Activated B cell treated with CpG ODN at 0.5 μM for 24 hours (primary cell): ENCODE measurements at places on chromosomes 16 and 17. TPM values are rescaled to one million over a fixed set of nuclear protein-coding genes. Genes with fewer than 3 reads are reported as not detected.
A peak's percentile ranks its signal among the peaks of the same experiment; 100 is the strongest.

DNA sequence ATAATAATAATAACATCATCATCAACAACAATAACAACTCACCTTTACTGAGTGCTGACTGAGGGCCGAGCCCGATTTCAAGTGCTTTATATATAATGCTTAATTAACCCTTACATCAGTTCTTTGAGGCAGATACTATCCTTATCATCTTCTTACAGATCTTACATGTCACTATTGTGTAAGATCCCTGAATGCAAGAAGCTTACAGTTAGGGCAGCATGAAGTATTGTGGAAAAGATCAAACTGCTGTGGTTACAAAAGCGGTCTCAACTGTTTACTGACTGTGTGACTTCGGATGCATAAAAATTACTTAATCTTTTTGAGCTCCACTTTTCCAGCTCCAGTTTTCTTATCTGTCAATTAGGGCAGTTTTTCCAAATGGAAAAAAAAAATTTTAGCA lies 3.3 kb downstream of the VAT1 start:
- no peak for DNase-seq
- H3K27me3 ChIP-seq, result no peaks in the 10 kb centered on the region
- H3K36me3 ChIP-seq, result peaks cover 31% of the 10 kb centered on the region

SLC38A8 gene
- not detected in 2 replicates for total RNA-seq

GRCh38 chr17:8741366-8741765 lies 3.3 kb downstream of the CCDC42 start:
- H3K27me3 ChIP-seq, result no peaks in the 10 kb centered on the region
- H3K27ac ChIP-seq, result no peak overlapping the region
- H3K4me3 ChIP-seq, result no peak overlapping the region
- DNase-seq, result no peak
- no peaks in the 10 kb centered on the region for H3K36me3 ChIP-seq

DNA sequence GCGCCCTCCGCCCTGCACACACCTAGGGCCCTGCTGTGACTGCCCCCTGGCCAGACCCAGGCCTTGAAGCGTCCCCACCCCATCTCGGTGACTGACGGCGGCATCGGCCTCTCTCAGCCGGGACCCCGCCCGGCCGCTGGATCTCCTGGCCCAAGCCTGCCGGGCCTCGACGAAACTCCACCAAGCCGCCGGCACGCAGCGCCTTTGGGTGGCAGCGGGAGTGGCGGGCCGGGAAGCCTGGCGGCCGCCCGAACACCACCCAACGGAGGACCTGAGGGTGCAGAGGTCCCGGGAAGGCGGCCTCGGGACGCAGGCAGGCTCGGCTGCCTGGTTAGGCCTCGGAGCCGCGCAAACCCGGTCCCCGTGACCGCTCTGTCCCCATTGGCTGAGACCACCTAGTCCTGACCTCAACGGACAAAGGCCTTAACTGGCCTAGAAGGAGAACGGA lies 12.0 kb upstream of the TMEM97 start:
- no peak overlapping the region for H3K27ac ChIP-seq
- no peaks in the 10 kb centered on the region for H3K4me1 ChIP-seq
- no peak overlapping the region for H3K4me3 ChIP-seq
- H3K36me3 ChIP-seq, result no peaks in the 10 kb centered on the region
- no peak for DNase-seq

DNA sequence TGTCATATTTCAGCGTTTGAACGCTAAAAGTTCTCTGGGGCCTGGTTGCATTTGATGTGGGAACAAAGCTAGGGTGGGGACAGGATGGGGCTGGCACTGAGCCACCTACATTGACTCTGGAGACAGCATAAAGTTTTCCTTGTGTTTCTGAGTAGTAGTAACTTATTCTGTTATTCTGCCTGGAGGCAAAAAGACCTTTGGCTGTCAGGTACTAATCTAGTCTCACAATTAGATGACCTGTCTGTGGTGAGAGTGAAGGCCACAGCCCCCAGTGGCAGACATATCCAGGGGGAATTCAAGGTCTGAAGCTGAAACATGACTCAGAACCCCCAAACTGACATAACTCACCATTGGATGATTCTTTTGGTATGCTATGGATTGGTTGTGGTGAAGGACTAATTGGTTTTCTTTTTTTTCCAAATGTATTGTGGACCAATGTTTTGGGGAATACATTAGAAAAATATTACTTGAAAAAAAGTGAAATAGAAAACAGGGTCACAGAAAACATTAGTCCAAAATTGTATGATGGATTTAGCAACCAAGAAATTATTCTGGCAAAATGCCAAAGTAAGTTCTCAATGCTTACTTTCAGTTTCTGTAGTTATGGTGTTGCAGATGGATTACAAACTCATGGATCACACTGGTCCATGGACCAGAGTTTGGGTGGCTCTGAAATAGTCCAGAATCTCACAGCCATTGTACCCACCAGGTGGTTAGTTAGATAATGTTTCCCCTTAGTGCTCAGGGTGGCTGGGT lies 10.5 kb upstream of the SALL1 start:
- no peaks in the 10 kb centered on the region for H3K36me3 ChIP-seq
- no peaks in the 10 kb centered on the region for H3K4me1 ChIP-seq
- DNase-seq, result no peak
- H3K27me3 ChIP-seq, result peaks cover 21% of the 10 kb centered on the region
- no peak overlapping the region for H3K27ac ChIP-seq

DNA sequence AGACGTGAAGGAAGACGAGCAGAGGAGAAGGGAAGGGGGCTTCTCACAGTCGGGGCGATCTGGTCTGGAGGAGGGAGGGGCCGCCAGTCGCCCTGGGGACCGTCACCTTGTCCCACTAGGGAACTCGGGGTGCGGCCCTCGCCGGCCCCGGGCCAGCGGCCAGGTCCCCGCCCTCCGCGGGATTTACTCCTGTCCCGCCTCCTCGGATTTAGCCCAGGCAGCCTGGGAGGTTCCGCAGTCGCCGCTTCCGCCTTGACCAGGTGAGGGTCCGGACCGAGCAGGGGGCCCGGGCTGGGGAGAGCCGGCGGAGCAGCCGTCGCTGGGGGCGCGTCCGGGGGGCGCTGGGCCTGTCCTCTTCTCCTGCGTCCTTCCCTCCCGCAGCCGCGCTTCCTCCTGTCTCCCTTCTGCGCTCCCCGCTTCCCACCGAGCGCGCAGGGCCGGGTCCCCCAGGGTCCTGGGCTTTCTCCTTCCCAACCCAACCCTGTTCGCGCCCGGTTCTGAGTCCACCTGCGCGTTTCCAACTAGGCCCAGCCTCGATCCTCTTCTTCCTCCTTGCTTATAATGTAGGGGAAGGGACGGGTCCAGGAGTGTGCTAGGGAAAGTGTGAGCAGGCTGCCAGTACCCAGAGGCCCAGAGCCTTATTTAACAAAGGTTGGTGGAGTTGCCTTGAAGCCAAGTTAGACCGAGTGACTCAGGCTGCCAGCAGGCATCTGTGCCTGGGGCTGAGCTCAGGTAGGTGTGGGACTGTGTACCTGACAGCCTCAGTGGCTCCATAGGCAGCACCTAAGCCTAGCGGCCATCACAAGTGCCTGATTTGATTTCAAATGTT lies at the start of gene TNK1:
Gene TNK1, plus strand, starts transcription at position 235 of the 829 bp plus-strand sequence. CDS start 1,838 bp downstream, outside the sequence.
- no peak within 1 kb of the TSS for H3K4me3 ChIP-seq
- peaks cover 10% of the 10 kb centered on the region for H3K4me1 ChIP-seq
- no peak for DNase-seq
- no peak within 1 kb of the TSS for H3K27ac ChIP-seq

DNA sequence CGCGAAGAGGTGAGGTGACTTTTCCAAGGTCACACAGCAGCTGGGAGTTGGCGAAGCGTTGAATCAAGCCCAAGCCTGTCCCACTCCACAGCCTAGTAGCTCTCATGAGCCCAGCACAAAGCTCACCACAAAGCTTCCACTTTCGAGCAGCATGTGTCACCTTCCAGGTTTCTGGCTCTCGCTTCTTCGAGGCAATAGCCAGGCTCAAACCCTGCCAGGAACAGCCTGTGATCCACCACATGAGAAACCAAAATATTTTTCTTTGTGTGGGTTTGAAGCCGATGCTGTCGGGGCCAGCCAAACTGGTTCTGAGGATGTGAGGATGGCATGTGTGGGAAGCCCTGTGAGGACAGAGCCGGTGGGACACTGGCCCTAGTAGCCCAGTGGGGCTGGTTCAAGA lies 68.1 kb downstream of the COG7 start:
- no peaks in the 10 kb centered on the region for H3K27me3 ChIP-seq
- no peak for DNase-seq
- no peak overlapping the region for H3K27ac ChIP-seq
- H3K4me3 ChIP-seq, result no peak overlapping the region
- no peaks in the 10 kb centered on the region for H3K4me1 ChIP-seq

DNA sequence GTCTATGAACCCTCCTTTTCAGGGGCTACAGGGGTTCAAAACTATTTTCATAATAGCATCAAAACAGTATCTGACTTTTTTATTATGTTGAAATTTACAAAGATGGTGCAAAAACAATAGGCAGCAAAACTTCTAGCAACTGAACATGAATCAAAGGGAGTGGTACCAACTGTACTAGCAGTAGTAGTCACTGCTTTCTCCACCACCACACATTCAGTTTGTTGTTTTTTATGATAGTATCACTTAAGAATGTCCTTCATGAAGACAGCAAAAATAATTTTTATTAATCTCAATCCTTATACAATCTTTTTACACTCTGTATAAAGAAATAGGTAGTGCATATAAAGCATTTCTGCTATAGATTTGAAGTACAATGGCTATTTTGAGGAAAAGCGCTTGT lies 47.6 kb downstream of the MED13 start:
- H3K27me3 ChIP-seq, result no peaks in the 10 kb centered on the region
- no peak overlapping the region for H3K27ac ChIP-seq
- no peak for DNase-seq
- no peaks in the 10 kb centered on the region for H3K4me1 ChIP-seq
- no peak overlapping the region for H3K4me3 ChIP-seq
- H3K36me3 ChIP-seq, result peaks cover 59% of the 10 kb centered on the region

DNA sequence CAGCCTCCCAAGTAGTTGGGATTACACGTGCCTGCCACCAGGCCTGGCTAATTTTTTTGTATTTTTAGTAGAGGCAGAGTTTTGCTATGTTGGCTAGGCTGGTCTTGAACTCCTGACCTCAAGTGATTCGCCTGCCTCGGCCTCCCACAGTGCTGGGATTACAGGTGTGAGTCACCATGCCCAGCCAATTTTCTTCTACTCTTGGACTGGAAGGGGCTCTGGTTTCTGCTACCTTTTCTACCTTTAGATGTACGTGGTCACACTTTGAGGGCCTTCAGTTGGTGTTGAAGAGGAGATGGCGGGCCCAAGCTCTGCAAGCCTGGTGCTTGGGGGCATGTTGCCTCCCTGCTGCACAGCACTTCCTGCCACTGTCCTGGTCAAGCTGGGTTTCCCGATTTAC lies 173.6 kb downstream of the PRKCA start:
- DNase-seq, result no peak
- no peaks in the 10 kb centered on the region for H3K27me3 ChIP-seq
- H3K36me3 ChIP-seq, result no peaks in the 10 kb centered on the region
- H3K4me3 ChIP-seq, result no peak overlapping the region

KRTAP1-5 gene
- total RNA-seq, result not detected in 2 replicates

- H3K36me3 ChIP-seq, result peaks cover 28% of the 10 kb centered on the region
- peak; percentile 61 for DNase-seq
- peak within 1 kb of the TSS; percentile 86 for H3K27ac ChIP-seq
- H3K4me3 ChIP-seq, result peak within 1 kb of the TSS; percentile 91
- peaks cover 56% of the 10 kb centered on the region for H3K4me1 ChIP-seq
Measured at GRCh38 chr16:31202414-31203375, at the start of gene PYCARD. Gene PYCARD, minus strand, starts transcription at chr16:31202760. Its CDS starts 70 bp downstream, at chr16:31202690.

DNA sequence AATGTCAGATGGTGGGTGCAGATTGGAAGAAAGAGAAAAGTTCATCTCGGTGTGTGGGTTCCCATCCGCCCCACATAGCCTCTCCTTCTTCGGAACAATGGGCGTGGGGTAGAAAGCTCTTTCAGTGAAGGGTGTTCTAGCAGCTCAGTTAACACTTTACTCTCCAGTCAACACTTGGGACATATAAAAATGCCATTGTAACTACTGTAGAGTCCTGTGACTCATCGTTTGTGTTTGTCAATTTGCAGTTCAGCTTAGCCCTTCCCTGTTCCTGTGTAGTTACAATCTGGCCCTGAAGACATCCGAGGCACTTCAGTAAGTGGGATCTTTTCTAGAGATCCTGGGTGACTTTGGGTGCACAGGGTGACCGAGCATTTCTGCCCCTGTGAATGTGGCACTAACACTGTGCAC lies 11.5 kb upstream of the CLEC18C start:
- H3K27ac ChIP-seq, result peak overlapping the region; percentile 4
- no peaks in the 10 kb centered on the region for H3K27me3 ChIP-seq
- H3K4me3 ChIP-seq, result no peak overlapping the region
- H3K4me1 ChIP-seq, result peaks cover 3% of the 10 kb centered on the region

GLP2R gene
- total RNA-seq, result not detected in 2 replicates

DNA sequence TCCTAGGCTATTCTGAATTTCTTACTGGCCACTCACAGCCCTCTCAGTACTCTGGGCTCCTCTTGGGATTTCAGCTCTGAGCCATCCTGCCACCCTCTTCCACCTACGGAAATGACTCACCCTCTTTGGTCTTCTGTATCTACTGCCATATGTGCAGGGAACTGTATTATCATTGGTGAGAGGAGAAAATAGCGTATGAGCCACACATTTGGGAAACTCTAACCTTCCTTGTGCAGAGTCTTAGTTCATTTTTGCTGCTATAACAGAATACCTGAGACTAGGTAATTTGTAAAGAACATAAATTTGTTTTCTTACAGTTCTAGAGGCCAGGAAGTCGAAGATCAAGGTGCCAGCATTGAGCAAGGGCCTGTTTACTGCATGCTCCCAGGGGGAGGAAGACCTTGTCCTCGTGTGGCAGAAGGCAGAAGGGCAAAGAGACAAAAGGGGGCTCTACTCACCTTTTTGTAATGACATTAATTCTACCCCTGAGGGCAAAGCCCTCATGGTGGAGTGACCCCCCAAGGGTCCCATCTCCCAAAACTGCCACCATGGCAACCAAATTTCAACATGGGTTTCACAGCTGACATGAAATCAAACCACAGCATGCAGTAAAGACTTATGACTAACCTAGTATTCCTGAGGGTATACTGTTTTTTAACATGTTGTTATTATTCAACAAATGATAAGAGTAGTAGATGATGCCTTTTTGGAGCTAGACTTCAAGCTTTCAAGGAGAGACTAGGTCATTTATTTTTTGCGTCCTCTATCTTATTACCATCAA lies 191.8 kb downstream of the PRKCA start:
- no peak for DNase-seq
- H3K4me3 ChIP-seq, result no peak overlapping the region
- H3K27me3 ChIP-seq, result no peaks in the 10 kb centered on the region
- no peak overlapping the region for H3K27ac ChIP-seq
- H3K4me1 ChIP-seq, result no peaks in the 10 kb centered on the region

DNA sequence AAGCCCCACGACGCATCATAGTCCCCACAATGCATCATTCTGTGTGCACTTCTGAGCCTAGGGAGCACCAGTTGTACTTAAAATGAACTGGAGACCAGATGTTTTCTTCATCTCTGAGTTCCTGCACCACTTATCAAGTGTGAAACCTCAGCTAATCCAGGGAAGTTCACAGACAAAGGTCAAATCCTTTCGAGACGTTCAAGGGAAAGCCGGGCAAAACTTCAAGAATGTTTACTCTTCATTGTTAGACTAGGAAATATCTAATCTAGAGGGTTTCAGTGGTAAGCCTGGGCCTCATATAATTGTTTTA lies 4.6 kb upstream of the PMP22 start:
- no peak overlapping the region for H3K4me3 ChIP-seq
- no peaks in the 10 kb centered on the region for H3K4me1 ChIP-seq
- H3K27me3 ChIP-seq, result peaks cover 13% of the 10 kb centered on the region
- no peak for DNase-seq

KIF2B gene
- not detected in 2 replicates for total RNA-seq

SHISA6 gene
- total RNA-seq, result not detected in 2 replicates
